ENCODE measurements at places on chromosomes 2 and 18.

DNA sequence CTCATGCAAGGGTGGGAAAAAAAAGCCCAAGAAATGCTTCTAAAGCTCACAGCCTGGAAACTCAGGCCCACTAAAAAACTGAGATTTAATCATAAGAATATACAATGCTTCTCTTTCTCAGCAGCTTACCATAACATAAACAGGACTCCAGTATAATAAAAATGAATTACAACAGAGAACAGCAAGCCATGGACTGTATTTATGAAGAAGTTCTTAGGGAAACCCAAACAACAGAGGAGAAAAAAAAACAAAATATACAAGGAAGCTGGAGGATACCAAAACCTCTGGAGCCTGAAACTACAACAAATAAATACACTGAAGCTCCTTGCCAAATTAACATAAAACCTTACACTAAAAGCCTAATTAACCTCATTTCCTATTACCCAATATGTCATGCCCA is 187.8 kb downstream of the RDH14 start:
- no peak for DNase-seq

GRCh38 chr2:15738225-15738546 is 146.5 kb downstream of the DDX1 start:
- DNase-seq: no peak

GRCh38 chr2:198374375-198375082 is 570.1 kb downstream of the PLCL1 start:
- peak; percentile 25 for DNase-seq

GRCh38 chr2:102143450-102143985 is 972 bp downstream of the IL1R1 start:
- DNase-seq: no peak

GRCh38 chr2:34570266-34570872 is 971.3 kb upstream of the FAM98A start:
- no peak for DNase-seq

DNA sequence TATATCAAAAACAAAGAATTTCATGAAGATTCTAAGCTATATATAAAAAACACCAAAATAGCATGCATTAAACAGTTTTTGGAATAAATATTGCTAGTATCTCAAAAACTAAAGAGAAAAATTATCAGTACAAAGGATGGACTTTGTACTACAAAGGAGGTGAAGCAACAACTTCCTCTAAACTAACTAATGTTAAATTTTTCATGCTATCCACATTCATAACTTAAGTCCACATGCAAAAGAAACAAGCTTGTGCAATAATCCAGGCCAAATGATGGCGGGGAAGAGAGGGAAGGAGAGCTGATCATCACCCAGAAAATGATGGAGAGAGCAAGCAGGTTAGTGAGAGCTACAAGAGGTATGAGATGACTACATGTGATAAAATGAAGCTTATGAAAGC is 70.1 kb downstream of the KIDINS220 start:
- DNase-seq: no peak

DNA sequence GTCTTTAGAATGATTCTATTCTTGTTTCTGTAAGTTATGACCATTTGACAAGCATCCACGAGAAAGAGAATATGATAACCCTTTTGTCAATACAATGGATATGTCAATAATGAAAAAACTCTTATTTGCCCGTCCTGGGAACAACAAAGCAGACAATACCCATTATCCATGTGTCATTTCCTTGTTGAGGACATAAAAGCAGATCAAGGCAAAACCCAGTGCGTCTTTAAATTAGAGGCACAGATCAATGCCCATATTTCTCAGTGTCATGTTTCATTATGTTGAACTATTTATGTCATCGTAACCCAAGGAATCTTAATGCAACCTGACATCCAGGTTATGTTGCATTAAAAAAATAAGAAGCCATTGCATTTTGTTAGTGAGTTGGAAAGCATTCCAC is 365.0 kb upstream of the CELF4 start:
- DNase-seq: no peak
